NCI-H2227 treated with DMSO at 0.1 percent for 48 hours (cell line): ENCODE measurements at places on chromosomes 16 and 17.

DNA sequence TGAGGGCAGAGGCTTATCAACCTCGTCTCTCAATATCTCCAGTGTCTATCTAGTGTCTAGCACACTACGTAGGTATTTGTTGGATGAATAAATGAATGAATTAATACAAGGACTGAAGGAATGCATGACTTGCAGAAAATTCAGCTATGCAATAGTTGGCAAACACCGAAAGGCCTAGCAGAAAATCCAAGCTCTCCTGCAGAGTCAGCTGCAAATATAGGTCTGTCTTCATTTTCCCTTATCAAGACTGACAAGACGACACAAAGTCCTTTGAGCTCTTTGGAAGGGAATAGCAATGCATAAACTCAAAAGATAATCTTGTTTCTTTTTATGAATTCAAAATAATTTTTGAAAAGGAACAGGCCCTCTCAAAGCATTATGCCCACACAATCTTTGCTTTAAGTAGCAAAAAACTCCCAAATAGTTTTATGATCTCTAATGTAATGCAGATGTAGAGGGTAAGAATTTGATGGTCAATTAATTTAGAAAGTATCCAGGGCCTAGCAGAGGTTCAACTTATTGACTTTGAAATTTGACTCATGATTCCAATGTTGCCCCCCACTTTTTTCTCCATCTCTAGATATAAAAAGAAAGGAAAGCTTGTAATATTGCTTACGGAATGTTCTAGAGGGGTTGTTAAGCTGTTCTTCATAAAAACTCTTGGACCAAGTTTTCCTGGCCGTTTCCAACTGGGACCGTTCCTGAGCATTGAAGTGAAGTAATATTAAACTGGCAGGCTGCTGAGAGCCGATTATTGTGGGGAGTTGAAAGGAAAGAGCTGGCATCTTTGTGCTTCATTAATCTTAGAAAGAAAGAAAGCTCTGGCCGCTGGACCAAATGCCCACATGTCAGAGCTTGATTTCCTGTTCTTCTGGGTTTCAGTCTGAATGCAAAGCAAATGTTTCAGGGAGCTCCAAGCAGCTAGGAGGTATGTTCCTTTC is 227.3 kb downstream of the HS3ST3A1 start:
- DNase-seq, result no peak

DNA sequence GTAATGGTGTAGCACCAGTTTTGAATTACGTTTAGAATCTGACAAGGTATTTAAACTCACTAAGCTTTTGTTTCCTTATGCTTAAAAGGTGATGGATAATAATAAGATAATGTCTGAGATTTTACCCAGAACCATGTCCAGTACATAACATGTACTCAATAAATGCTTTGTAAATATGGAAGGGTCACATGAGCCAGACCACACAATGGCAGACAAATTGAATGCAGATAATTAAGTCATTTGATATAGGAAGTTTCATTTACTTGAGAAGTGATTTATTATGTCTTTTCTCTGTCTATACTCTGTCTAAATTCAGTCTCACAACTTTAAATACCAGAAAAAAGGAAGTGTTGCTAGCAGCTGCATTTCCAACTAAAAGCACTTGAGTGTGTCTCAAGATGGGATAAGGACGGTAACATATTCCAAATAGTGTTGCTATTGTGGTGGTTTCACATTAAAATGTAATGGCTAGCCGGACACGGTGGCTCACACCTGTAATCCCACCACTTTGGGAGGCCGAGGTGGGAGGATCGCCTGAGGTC is 52.5 kb upstream of the DHX40 start:
- no peak for DNase-seq

DNA sequence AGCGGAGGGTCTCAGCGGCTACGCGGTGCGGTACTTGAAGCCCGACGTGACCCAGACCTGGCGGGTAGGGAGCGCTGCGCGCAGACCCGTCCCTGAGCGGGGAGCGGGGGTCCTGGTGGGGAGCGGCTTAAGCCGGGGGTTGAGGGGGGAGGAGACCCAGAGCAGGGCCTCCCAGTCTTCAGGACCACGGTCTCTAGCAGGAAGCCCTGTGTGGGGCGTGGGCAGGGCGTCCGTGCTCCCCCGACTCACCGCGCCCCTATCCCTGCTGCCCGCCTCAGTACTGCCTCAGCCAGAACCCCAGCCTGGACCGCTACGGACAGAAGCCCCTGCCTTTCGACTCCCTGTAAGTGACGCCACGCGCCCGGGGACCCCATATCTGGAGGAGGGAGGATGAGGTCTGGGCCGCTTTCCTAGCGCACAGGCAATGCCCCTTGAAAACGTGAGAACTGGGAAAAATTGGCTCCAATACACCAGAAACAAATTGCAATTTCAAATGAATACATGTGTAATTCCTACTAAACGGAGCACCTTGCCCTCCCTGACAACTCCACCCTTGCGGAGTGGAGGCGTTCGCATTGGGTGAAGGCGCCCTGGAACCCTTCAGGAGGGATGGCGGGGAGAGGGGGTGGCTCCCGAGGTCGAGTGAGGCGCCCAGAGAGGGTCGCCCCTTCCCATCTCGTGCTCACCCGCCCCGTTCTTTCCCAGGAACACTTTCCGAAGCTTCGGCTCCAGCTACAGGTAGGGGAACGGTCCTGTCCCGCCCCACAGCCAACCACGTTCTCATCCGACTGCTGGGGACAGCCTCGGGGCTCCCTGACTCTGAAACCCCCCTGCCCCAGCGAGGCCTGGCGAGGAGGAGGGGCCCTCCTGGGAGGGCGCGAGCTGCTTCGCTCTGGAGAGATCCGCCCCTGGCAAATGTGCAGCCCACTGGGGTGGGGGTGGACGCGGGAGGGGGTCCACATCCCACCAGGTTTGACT is 14.6 kb upstream of the CNGB1 start:
- DNase-seq, result peak; percentile 65

DNA sequence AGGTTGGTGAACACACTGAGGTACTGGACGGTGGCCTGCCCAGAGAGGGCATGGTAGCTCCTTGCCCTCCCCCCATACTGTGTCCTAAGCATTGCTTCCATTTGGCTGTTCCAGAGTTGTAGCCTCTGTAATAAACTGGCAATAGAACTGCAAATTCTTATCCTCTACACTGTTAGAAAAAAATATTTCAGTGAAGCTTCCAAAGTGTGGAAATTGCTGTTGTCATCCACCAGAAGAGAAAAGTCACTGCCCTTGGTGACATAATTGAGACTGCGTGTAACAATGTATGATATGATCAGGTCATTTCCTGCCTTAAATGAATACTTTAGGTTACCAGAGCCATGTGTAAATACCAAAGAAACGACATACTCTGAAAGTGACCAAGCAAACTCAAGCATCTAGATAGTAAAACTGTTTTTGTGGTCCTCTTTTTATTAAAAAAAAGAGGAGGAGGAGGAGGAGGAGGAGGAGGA is 65.9 kb downstream of the CEP95 start:
- DNase-seq, result no peak

DNA sequence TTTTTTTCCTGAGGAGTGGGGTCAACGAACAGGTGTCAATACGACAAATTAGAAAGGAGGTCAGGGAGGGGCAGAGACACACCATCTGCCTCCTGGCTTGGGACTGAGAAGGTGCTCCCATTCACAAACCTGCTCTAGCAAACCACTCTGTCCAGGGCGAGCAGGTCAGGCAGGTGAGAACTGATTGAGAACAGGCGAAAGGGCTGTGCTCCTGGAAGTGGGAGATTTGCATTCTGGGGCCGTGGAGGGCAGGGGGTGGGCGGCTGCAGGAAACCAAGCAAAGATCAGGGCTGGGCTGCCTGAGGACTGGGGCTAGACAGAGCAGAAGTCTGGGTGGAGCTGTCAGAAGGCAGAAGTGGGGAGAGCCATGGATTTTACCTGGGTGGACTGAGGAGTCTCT is 98.9 kb upstream of the NLRP1 start:
- no peak for DNase-seq

DNA sequence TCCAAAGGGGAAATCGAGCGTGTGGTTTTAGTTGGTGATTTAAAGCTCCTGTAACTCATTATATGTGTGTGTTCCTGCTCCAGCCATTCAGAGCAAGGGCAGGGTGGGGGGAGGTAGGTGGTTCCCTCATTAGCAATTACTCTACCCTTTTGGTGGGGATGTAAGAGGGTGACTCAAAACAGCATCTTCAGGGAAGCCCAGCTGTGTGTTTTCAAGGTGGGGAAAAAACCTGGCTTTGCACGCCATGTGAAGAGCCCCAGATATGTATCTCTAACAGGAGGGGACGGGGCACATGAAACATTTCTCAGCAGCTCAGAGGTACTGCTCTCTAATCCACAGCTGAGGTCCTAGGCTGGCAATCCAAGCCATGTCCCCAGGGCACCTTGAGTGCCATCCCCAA is 241.3 kb upstream of the ZFHX3 start:
- DNase-seq, result no peak

DNA sequence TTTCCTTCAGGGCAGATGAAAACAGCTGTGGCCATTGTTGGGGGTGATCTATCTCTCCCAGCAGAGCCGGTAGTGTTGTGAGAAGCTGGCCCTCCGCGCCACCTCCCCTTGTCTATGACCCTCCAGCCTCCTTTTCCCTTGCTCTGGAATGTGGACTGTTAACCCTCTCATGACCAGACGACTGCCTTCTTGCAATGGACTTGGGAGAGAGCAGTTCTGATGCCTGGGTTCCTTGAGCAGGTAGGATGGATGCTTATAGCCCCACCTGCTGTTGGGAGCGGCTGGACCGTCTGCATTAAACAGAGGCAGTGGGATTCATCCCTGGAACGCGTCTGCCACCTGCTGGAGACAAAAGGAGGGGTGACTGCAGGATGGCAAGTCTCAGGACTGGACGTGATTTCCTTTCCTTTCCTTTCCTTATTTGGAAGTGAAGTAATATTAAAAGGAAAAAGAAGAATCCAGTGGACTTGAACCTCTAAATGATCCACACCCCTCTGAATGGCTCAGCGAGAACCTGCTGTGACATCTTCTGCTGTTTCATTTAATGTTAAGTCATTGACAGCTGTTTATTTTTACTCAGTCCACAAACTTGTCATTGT is 1.8 kb upstream of the SOST start:
- DNase-seq, result peak; percentile 90

GRCh38 chr17:633133-633532 is 81.5 kb downstream of the VPS53 start:
- no peak for DNase-seq

DNA sequence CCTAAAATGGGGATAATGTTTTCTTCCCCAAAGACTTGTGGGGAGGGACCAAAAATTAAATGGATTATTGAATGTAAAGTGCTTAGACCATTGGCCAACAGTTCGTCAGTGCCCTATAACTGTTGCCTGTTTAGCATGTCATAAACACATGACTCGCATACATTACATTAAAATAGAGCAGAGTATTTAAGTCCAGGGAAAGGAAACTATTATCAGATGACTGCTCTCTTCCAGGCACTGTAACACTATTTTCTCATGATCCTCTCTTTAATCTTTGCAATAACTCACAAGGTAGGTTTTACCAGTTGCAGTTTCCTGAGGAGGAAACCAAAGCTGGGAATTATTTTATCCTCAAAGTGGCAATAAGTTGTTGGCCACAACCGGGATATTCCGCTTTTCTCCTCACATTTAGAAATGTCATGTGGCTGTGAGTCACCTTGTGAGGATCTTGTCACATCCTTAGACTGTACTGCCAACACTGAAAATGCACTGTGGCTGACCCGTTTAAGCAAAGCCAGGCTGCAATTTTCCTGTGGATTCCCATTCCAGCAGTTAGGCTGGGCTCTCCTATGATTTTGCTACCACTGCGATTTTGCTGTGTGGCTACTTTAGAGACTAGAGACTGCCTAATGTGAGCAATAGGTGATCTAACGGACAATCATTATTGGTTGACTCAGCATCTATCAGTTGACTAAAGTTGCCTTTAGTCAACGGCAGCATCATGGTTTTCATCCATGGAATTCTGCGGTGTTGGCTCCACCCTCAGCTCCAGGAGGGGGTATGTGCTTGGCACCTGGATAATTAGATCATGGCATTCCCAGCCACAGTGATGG is 58.3 kb upstream of the DHX40 start:
- no peak for DNase-seq

- no peak for DNase-seq
Observed at GRCh38 chr16:53061701-53062159, 6.9 kb downstream of the CHD9 start.

DNA sequence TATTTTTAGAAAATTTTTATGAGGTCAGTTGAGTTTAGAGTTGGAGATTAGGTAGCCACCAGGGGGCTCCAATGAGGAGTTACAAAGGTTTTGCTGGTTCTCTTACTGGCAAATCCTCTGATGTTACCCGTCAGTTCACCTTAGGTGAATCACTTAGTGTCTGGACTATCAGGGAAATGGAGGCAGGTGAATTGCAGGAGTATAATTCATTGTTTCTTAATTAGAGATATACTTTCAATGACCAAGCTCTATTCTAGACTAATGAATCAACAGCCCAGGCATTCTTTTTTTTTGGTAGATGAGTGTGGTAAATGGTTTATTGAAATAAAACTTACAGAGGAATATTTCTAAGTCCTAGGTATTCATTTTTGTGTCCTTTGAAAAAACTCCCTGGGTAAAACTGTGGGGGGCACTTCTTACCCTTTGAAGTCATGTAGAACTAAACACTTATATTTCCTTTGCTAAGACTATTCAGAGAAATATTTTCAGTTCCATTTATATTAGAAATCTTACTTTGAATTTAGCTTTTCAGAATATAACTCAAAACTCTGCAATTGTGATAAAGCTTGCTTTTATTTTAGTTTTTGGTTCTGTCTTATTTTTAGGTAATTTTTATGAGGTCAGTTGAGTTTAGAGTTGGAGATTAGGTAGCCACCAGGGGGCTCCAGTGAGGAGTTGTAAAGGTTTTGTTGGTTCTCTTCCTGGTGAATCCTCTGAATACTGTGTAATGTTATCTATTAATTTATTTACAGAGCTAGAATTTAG is 17.7 kb downstream of the PSMD11 start:
- peak; percentile 26 for DNase-seq

DNA sequence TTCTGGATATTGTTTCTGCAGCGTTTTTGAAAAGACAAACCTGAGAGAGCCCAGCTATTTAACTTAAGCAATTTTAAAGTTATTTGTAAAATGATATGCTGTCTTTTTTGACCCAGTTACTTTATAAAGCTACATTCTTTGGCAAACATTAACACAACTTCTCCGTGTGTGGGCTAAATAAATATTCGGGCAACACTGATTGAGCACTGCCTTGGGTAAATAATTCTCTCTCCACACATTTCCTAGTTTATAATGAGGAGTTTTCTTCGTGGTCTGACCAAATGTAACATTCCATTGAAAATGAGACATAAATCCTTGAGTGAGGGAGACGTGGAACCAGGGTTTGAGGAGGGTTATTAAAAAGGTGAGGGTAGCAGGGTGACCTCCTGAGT is 142.8 kb downstream of the WWOX start:
- DNase-seq, result no peak

DNA sequence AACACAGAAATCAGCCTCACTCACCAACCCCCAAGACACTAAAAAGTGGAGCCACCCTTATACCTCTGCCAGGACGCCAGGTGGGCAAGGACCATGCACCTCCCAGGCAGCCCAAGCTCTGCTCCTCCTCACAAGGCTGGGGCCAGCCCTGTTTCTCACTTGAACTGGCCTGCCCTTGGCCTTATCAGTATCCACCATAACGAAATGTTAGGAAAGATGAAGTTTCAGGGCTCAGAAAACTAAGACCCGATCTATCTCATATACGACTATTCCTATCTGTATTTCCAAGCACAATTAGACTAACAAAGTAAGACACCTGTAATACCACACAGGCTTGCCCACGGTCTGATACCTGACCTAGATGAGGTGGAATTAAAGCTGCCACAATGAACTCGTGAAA is 6.9 kb downstream of the FBXO31 start:
- DNase-seq, result no peak
